Activated CD8-positive, alpha-beta T cell treated with anti-CD3 and anti-CD28 coated beads, Interleukin-2, amount 10 ng/mL, durations not matched to agents 7 days and 5 days (primary cell): ENCODE measurements at places on chromosomes 1 and 21. TPM values are rescaled to one million over a fixed set of nuclear protein-coding genes. Genes with fewer than 3 reads are reported as not detected.

Gene IFI44
- 158 TPM for total RNA-seq

GRCh38 chr1:155012026-155012546 lies 9.5 kb downstream of the ZBTB7B start:
- no peak for DNase-seq

DNA sequence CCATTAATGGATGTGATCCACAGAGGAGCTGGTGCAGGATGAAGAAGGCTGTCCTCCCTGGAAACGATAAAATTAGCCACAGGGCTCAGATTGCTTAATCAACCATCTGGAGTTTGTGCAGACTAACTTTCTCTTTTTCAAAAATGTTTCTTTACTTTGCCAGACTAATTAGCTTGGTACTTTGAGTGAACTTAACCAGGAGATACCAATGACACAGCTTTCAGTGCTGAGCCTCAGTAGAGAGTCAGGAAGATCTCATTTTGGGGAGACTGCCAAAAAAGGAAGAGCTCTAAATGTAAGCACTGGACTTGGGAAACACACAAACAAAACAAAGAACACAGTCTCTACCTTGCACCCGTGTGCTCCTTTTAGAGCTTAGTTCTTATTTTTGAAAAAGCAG lies 248.1 kb upstream of the DEPDC1 start:
- no peak for DNase-seq

DNA sequence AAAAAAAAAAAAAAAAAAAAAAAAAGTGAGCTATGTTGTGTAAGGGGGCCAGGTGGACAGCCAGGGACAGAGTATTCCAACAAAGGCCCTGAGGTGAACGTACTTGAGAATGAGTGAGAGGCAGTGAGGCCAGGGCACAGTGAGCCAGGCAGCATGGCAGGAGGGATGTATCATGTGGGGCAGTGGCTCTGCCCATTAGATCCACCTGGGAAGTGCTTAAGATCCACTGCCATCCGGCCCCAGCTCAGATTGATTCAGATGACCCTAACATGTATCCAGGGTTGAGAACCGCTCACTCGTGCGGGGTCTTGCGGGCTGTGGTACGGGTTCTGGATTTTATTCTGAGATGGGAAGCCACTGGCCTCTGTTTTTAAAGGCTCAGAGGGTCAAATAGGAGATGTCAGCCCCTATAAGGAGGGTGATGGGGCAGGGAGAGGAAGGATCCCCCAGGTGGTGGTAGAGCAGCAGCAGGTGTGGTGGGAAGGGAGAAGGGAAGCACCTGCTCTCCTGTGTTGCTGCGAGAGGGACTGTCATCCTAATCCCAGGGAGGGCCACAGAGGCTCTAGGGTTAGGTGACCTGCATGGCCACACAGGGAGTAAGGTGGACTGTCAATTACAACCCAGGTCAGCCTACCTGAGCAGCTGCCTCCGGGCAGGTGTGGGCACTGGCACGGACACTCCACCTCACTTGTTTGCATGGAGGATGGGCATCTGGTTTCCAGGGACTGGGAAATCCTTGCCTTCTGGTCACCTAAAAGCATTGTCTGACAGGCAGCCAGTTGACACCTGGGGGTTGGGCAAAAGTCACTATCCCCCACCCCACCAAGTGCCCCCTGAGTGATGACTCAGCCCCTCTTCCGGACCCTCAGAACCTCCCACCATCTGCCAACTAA lies 31.6 kb downstream of the CDK18 start:
- DNase-seq, result no peak

DNA sequence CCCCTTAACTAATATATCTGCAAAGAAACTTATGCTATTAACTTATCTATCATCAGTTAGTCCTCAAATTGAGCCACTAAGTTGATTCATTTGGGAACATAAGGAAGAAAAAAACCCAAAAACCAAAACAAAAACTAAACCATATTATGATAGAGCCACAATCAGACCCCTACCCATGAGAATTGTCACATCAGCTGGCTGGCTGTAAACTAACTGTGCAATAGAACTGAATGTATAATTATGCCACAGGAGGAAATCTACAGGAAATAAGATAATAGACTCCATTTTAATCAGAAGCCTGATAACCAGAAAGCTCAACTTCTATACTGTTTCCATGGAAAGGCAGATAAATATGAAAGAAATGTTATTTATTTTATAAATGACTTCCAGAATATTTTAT lies 110.0 kb downstream of the RGL1 start:
- DNase-seq, result no peak

GRCh38 chr1:226702318-226702956 lies 36.6 kb downstream of the ITPKB start:
- no peak for DNase-seq

DNA sequence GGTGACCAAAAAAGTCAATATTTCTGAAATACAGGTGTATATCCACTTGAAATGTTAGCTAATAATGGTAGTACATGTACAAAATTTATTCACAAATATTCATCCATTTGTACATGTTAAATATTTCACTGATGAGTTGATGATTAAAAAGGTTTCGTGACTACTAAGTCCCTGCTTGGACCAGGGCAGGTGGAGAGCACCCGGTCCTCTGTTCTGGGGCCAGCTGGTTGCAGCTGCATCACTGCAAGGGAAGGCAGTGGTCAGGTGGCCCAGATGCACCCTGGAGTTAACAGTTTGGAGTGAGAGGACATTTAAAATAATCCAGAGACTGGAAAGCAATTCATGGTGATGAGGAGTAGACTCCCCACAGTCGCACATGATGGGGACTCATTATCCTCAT lies 141.2 kb downstream of the ZBTB18 start:
- no peak for DNase-seq

- DNase-seq, result no peak
These were observed 14.1 kb upstream of the KCNN3 start for GRCh38 chr1:154883919-154884868.

DNA sequence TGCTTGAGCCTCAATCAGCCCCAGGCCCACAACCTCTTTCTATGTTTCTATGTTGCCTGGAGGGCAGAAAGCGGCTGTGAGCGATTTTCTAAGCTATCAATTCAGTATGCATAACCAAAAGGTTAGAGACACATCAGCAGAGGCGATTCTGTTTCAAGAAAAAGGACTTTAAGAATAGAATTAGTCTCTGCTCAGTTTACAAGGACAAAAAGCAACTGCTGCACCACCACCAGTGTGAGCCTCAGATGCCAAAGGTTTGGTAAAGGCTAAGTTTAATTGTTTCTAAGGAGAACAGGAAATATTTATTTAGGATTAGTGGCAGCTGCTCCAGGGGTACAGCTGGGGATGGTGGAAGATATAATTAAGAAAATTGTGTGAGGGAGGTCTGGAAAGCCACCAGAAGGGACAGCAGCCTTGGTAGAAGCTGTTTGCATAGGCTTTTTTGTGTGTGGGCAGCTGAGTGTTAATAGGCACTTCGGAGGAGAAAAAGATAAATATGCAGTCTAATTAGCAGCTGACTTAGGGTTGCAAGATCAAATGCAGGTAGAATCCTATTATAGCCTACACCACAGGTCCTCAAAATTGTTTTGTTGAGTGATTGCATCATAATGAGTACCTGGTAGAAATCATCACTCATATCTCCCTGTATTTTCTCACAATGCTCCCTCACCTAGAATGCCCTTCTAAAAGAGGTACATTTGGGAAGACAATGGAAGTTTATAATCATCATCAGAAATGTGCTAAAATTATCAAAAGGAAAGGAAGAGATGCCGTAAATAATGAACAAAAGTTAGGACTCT lies 35.8 kb downstream of the ZC3H11B start:
- no peak for DNase-seq

- DNase-seq, result no peak
These were observed 271.8 kb downstream of the RRAGC start for GRCh38 chr1:38587766-38588165.

- DNase-seq, result no peak
These were observed 5.9 kb upstream of the LUZP1 start for GRCh38 chr1:23174426-23175110.

DNA sequence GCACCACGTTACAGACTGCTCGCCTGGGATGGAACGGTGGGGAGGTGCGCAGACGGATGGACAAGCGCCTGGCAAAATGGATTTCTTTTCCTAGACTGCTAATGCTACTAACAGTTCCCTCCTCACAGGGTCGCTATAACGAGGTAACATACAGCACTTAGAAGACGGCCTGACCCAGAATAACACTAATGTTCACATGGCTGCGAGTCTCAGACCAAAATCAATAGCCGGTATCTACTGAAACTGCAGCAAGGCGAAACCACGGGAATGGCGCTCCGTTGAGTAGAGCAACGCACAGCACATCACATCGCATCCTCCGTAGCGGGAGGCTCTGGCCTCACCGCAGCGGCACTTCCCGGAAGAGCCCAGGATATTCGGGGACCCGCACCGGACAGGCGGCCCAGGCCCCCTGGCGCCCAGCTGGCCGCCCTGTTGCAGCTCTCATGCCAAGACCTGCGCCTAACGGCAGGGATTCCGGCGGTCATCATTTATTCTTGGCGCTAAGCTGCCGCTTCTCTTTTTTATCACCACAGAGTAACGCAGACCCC lies 46.6 kb downstream of the VPS26C start:
- no peak for DNase-seq

GRCh38 chr1:107464827-107465226 lies 324.0 kb downstream of the NTNG1 start:
- DNase-seq, result no peak

- DNase-seq, result no peak
These were observed 31.6 kb upstream of the UBE2U start for GRCh38 chr1:64171797-64172281.

GRCh38 chr21:26958788-26959187 lies 8.1 kb downstream of the ADAMTS5 start:
- DNase-seq, result no peak

- no peak for DNase-seq
These were observed 2.1 kb downstream of the LEPR start for GRCh38 chr1:65422241-65423203.
